Mucosa of gallbladder (tissue), 1 donor: ENCODE measurements at places on chromosomes 16 and 17.

GRCh38 chr16:1548233-1548632 is 14.8 kb downstream of the TMEM204 start:
- no peak for DNase-seq

DNA sequence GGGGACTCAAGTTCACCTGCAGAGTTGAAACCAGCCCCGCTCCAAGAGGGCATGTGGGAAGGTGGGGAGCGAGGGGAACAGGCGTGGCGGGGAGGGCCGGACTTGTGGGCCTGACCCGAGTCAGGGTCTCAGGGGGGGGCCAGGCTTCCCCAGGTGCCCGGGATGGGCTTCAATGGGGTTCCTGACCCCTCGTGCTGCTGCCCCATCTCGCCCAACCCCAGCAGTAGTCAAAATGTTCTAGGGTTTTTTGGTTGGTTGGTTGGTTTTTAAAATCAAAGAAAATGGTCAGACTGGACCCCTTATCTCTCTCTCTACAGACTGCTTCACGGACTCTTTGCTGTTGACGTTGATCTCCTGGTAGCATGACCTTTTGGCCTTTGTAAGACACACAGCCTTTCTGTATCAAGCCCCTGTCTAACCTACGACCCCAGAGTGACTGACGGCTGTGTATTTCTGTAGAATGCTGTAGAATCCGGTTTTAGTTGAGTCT is 69.5 kb downstream of the AMFR start:
- DNase-seq = no peak

DNA sequence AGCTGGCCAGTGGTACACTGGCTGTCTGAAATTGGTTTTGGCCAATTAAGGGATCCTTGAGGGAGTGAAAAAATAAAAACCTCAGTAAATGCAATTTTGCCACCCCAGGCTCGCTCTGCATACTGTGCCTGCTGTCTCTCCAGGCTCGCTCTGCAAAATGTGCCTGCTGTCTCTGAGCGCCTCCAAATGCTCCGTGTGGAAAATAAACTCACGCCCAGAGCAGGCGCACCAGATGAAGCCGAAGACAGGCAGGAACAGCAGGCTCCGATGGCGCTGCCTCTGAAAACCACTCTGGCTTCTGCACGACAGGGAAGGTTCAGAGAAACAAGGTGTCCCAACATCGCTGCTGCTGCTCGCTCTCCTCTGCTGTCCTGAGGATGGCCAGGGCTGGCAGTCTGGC is 29.1 kb downstream of the SNN start:
- DNase-seq = no peak

- DNase-seq = no peak
These were observed 9.5 kb downstream of the TBX21 start for GRCh38 chr17:47742319-47743181.

DNA sequence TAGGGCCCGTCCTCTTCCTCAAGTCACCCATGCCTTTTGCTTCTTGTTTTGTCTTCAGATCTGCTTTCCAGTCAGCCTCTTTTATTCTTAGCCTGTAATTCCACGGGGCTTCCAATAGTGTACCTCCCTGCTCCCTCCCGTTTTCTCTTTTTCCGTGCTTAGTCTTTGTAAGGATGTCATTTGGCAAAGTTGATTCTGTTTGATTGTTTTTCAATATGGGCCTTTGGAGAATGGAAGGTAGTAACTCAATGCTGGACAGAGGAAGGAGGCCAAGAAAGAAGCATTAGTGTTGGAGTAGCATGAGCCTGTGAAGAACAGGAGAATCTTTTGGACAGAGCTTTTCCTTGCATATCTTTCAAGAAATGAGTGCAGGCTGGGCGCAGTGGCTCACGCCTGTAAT is 6.5 kb downstream of the WWP2 start:
- no peak for DNase-seq

DNA sequence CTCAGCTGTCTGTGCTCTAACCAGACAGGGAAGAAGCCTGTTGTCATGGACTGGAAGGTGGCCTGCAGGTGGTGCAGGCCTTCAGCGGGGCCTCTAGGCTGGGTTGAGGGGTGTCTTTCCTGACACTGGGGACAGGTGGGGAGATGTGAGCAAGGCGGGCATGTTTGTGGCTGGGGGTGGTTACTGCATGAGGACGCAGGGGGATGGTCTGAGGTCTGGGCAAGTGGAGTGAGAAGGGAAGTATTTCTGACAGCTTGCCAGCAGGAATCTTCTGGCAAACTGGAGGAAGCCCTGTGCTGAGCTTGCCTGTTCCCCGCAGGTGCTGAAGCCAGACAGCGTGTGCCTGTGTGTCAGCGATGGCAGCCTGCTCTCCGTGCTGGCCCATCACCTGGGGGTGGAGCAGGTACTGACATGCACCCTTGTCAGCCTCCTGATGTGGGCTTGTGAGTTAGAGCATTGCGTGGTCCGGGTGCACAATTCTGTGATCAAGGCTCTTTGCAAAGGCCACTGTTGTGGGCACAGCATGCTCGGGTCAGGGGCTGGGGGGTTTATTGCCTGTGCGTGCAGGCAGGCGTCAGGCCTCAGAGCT is 36.2 kb downstream of the PRMT7 start:
- DNase-seq = no peak

DNA sequence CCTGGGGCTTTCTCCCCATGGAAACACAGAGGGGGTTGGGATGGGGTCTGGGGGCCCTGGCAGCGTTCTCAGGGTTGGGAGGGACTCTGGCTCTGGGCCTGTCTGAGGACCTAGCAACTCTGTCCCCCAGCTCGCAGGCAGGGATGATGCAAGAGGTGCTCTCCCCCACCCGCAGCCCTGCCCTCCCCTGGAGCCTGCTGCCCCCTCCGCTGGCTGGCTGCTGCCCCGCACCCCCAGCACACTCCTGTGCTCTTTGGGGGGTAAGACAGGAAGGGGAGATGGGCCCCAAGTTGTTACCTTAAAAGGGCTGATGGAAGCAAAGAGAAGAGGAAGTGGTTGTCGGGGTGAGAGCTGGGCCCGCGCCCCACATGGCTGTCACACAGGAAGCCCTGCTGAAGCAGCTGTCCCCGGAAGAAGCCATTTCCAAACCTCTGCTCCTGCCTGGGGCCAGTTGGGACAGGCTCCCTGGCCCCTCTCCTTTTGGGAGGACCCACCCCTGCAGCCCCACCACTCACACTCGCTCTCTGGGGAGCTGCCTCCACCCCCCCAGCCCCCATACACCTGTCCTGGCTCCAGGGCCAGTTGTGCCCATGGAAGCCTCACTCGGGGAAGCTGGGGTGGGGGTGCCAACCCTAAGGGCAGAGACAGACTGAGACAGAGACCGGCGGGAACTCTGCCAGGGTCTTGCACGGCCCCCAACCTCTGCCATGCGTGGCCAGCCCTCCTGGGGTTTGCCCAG is 2.5 kb downstream of the CORO1A start:
- peak; percentile 61 for DNase-seq

- no peak for DNase-seq
These were observed 192.4 kb downstream of the KATNIP start for GRCh38 chr16:27742333-27742732.

DNA sequence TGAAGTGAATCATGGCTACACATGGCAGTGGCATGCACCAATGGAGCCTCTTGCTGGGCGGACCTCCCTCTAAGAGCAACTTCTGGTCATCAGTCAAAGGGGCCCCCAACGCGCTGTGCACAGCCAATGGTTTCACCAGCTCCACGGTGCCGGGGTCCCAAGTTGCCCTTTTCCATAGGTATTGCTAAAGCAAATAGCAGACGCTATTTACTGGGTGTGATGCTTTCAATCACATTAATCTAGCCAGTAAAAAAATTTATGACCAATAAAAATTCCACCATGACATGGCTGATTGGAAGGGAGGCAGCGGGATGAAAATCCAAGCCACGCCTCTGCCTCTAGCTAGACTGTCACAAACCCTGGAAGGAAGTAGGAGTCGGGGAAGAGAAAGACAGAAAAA is 680.3 kb upstream of the SOX9 start:
- DNase-seq = no peak

DNA sequence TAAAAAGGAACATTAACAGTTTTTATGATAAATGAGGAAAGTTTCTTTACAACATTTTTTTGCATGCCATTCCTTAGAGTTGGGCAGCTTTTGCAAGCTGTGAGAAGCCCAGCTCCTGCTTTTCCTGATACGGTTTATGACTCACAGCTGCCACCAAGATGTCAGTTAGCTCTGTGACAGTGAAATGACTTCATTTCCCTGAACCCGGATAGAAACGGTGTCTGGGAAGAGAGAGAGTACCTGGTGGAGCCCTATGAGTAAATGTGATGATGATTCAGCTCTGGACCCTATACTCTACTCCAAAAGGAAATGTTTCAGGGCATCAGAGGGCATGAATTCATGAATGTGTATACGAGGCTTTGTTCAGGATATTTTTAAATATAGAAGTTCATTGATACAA is 366.3 kb upstream of the HSBP1 start:
- no peak for DNase-seq

DNA sequence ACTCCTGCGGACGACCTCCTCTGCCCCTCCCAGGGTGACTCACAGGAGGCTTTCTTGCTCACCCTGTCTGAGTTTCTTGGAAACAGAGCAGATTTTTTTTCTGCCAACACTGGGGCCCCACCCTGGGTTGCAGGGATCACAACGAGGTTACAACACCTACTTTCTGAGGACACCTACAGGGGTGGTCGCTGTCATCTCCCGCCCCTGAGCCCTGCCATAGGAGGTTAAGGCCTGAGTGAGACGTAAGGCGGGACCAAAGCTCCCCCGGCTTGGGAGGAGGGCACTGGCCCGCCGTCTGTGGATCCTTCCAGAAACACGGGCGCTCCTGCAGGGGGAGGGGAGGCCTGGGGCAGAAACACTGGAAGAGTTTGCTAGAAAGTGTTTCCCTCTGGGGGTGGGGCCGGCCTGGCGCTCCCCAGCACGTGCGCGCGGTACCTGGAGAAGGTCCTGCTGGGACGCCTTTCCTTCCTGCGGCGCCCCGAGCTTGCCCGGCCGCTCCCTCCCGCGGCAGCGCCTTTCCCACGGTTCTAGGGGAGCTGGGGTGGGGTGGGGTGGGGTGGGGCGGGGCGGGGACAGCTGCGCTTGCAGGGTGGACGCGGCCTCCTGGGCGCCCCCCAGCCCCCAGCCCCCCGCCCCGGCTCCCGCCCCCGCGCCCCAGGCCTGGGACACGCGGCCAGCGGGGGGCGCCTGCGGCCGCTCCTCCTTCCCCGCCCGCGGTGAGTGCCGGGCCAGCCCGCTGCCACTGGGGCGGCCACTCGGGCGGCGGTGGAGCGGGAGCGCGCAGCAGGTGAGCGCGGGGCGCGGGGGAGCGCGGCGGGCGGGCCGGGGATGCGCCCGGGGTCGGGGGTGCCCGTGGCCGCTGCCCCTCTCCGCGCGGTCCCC is 20.7 kb upstream of the ADCY7 start:
- no peak for DNase-seq

- no peak for DNase-seq
These were observed 253.6 kb downstream of the HAPSTR1 start for GRCh38 chr16:9345046-9345445.

DNA sequence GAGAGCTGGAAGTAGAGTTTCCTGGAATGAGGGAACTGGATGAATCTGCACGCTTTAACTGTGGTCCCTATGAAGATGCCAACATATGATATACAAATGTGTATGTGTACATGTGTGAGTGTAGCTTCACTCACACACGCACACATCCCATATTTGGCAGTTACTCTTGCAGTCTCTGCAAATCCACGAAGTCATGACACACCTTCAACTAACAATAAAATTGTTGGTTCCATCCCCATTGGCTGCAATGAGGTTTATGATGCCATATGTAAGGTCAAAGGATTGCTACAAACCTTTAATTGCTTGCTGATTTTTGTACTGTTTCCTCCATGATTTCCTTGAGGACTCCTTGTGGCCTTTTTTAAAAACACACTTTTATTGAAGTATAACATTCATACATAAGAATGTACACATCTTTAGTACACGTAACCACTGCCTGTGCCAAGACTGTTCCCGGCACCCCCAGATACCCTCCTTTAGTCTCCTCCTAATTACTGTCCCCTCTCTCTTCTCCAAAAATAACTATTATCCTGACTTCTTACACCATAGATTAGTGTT is 22.0 kb downstream of the MYO1D start:
- DNase-seq = no peak

DNA sequence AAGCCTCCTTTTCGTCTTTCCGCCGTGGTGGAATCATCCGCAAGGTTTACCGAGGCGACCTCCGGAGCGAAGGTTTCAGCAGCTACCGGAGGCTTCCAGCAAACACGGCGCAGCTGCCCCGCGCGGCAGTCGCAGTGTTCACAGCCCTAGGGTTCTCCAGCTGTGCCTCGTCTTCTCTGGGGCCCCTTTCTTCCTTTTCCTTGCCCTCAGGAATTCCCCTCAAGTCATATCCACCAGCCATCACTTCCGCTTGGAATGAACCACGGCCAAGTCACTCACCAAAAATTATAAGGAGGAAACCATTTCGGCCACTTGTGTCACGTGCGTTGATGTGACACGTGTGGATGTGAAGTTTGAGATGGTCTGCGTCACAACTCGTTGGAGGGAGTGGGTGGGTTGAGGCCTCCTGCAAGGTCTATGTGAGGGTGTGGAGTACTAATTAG is 636 bp upstream of the ERN1 start:
- peak; percentile 40 for DNase-seq

- DNase-seq = peak; percentile 71
These were observed 21.8 kb downstream of the ACSM1 start for GRCh38 chr16:20675488-20676267.

DNA sequence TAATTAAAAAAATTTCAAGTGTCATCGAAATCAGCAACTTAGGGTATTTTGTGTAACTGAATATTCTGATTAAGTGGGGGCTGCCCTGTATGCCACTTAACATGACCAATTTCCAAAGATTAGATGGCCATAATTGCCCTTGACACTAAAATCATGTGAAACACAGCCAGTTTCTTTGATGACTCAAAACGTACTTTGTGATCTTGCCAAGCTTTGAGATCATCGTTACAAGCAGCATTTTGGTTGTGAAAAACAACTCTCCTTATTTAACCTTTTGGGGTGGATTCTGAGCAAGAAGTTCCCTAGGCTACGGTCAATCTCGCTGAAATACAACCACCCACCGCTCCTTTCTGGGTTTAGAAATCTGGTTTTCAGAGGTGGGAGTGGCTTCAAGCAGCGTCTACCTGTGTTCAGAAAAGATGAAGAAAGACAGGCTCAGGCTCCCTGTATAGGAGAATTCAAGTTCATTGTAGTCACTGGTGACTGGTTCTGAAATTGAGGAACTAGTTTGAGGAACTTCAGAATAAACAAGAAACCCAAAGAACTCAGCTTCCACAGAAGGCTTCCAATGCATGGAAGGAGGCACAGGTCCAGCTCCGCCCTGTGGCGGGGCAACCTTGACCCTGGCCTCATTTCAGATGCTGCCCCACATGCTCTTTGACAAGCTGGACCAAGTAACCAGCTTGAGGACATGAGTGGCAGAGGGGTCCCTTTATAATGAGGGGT is 9.4 kb downstream of the MAP3K14 start:
- no peak for DNase-seq
